ENCODE measurements at places on chromosomes 16 and 17.

DNA sequence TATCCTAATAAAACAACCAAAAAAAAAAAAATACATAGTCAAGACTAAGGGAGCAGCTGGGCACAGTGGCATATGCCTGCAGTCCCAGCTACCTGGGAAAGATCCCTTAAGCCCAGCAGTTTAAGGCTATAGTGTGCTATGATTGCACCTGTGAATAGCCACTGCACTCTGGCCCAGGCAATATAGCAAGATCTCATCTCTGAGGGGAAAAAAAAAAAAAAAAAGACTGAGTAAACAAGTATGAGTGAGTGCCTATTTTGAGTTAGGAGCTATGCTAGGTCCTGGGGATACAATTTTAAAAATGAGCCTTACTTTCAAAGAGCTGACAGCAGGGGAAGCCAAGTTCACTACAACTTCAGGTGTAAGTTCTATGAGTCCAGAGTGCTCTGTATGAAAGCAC, 55.4 kb downstream of the GRB2 start:
- DNase-seq: no peak

DNA sequence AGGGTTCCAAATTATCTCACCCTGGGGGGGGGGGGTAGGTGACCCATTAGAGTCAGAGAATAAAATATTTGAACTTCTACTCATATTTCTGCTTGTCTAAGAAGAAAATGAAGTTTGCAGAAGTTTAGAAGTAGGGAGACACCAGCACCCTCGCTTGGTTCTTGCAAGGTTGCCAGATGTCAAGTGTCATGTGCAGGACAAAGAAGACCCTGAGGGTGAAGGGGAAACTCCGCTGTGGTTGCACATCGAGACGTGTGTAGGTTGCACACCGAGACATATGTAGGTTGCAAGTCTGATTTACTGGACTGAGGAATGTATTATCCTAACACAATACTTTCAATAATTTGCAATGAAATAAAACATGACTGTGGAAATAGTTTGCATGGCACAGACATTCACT, 42.4 kb upstream of the IRF8 start:
- no peak for DNase-seq

DNA sequence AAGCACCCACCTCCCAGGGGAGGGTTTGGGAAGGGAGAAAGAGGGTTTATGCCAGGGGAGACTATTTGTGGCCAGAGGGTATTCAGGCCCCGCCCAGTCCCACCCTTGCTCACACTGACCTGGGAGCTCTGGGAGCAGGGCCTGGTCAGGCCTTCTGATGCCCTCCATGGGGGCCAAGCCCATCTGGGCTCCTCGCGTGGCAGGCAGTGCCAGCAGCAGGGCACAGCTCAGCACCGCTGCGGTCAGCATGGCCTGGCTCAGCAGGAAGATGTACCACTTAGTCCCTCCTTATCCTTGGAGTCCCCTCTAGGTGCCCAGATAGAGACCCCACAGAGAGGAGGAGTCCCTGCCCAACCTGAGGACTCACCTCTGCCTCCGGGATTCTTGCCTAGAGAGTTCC, at the start of gene AGRP:
Gene AGRP (minus strand): TSS at position 398 of the 400 bp plus-strand sequence. CDS start 149 bp downstream, at position 249.
- no peak for DNase-seq

GRCh38 chr16:51710186-51710585, 559.1 kb upstream of the SALL1 start:
- DNase-seq: no peak

DNA sequence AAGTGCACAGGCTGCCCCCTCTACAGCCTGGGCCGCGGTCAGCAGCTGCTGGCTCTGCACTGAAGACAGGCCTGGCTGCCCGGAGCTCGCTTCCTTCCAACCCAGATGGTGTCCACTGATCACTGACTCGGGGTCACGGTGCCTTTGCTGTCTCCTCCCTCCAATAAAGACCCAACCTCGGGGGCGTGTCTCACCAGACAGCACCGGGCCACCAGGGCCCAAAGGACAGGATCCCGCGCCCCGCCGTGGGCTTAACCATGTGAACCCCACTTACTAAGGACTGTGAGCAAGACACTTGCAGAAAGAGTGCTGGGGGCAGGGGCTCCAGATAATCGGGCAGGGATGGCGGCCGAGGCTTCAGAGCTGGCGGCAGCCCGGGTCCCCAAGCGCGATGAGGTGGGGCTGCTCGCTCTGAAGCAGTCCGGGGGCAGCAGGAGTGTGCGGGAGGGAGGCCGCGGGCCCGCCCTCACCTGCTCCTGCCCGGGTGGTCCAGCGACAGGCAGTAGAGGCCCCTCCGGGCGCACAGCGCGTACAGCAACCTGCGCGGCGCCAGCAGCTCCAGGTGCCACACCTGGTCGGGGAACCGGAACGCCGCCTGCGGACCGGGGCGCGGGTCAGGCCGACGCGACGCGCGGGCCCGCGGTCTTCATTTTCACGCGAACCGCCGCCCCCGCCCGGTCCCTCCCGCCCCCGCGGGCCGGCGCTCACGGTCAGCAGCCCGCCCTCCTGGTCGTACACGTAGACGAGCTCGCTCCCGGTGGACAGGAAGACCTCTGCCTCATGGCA, 502 bp downstream of the FAAP100 start:
- DNase-seq: no peak

DNA sequence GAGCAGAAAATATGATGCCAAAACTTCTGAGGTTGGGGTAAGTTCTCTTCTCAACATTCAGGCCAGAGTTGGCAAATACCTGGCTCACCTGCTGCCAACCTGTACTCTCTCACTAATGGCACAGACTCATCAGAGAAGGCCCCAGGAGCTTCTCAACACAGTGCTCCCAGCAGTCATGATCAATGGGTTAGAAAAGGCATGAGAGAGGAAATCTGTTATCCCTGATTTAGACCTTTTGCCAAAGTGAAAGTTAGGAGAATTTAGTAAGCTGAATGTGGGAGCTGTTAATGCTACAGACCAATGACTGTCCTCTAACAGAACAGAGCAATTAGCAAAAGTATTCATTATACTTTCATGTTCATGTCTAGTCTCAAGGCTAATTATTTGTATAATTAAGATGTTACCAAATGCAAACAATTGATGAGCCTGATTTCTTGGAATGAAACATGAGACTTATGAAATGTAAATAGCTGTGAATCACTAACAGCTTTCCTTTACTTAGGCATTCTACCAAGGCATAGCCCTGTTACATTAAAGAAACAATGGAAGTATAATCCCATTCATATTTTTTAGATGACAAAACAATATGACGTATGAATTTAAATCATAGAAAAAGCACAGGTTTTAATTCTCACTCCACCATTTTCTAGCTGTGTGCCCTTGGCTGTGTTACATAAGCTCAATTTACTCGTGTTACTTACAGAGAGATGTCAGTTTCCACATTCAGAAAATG, 68.7 kb upstream of the MARCHF10 start:
- peak; percentile 76 for DNase-seq

DNA sequence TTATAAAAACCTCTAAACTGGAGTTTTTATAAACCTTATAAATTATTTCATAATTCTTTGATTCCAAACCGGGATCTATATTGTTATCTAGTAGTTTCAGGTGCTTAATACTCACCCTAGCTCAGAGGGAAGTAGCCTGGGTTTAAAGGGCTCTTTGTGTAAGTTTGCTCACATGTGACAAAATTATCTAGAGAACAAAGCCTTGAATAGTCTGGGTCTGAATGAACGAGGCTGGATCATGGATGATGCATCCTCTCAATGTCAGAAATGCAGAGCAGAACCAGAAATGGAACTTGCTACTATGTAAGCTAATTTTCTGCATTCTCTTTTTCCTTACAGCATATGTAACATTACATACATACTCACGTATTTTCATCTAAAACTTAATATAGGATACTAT, 103.9 kb upstream of the NETO2 start:
- no peak for DNase-seq

- DNase-seq: peak; percentile 49
Measured at GRCh38 chr17:33674685-33675084, 381.6 kb upstream of the ASIC2 start.

DNA sequence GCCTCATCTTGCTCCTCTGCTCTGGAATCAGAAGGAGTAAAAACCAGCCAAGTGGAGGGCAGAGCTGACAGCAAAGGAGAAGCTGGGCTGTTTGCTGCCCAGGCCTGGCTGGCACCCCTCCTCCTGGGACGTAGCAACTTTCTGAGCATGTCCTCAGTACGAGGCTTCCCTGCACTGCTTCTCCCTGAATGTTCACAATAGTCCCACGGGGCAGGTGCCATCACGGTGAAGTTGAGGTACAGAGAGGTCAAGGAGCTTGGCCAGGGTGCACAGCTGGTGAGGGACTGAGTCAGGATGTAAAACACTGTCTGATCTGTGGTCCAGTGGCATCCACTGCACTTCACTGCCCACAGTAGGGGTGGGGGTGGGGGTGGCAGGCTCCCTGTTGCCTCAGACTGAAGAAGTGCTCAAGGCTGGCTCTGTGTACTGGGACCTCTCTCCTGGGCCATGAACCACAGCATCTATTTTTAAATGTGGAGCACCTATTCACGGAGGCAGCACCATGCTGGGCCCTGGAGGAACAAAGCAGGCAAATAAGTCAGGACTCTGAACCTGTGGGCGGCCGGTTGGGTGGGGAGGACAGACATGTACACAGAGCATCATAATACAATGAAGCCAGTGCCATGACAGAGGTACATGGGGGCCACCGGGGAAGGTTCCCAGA, 369.5 kb downstream of the SEC14L1 start:
- DNase-seq: no peak

- DNase-seq: no peak
Measured at GRCh38 chr16:3285131-3285530, 1.8 kb downstream of the ZNF263 start.

- no peak for DNase-seq
Measured at GRCh38 chr17:81859906-81860755, at the start of gene P4HB. Gene P4HB, minus strand, starts transcription at chr17:81860535. Its CDS starts 64 bp downstream, at chr17:81860471.

DNA sequence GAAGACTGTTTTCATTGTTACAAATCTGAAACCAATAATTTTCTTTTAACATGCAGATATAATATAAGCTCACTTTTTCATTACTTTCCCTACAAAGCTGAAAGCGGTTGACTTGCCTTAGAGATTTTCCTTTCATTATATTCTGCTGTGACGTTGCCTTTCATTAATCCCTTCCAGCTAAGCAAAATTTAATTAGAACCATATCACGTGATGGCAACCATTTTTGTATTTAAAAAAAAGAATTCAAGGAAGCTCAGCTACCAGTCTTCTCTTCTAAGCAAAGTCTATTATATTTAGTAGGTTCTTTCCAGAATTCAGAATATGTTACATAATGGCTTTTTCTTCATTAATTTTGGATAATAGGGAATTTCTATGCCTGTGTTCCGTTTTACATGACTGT, 186.5 kb downstream of the PRKCA start:
- DNase-seq: no peak

DNA sequence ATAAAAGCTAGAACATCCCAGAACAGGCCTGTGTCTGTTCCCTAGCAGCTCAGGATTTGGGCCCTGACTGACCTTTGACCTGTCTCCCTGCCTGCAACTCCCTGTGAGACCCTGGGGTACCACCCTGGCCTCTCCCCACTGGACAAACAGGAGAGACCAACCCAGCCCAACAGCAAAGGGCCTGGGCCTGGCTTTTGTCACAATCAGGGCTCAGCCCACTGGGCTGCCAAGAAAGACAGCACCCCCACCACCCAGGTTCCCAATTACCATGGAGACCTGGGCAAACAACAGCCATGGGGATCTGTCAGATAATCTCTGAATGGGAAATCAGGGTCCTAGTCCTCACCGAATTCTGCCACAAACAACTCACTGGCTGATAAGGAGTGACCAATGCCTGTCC, 11.1 kb downstream of the PLLP start:
- DNase-seq: no peak

DNA sequence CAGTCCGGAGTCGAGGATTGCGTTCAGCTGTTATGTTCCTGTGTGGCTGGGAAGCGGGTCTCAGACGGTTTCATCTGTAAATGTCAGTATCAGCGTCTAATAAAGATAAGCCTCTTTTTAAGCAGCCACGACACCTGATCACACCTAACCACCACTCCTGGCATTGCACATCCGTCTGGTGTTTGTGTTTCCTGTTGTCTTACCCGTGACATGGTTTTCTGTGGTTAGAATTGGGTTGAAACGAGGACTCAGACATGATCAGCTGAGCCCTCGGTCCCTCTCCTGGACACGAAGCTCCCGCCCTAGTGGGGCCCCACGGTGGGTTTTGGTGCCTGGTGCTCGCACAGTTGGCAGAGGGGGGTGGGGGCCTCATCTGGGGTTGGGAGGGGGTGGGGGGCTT, 18.3 kb downstream of the CPNE7 start:
- DNase-seq: no peak

DNA sequence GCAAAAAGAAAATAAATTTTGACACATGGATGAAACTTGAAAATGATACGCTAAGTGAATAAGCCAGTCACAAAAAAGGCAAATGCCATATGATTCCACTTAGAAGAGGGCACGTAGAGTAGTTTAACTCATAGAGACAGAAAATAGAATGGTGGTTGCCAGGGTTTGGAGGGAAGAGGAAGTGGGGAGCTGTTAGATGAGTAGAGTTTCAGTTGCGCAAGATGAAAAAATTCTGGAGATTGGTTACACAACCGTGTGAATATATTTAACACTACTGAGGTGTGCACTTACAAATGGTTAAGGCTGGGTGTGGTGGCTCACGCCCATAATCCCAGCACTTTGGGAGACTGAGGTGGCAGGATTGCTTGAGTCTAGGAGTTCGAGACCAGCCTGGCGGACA, 93.4 kb upstream of the TMEM132E start:
- DNase-seq: no peak

GRCh38 chr16:28308794-28309584, 16.7 kb downstream of the SBK1 start:
- no peak for DNase-seq

GRCh38 chr16:85265161-85265784, 153.0 kb upstream of the CIBAR2 start:
- DNase-seq: no peak

GRCh38 chr17:29595943-29596774, 3.2 kb downstream of the ANKRD13B start:
- DNase-seq: no peak

DNA sequence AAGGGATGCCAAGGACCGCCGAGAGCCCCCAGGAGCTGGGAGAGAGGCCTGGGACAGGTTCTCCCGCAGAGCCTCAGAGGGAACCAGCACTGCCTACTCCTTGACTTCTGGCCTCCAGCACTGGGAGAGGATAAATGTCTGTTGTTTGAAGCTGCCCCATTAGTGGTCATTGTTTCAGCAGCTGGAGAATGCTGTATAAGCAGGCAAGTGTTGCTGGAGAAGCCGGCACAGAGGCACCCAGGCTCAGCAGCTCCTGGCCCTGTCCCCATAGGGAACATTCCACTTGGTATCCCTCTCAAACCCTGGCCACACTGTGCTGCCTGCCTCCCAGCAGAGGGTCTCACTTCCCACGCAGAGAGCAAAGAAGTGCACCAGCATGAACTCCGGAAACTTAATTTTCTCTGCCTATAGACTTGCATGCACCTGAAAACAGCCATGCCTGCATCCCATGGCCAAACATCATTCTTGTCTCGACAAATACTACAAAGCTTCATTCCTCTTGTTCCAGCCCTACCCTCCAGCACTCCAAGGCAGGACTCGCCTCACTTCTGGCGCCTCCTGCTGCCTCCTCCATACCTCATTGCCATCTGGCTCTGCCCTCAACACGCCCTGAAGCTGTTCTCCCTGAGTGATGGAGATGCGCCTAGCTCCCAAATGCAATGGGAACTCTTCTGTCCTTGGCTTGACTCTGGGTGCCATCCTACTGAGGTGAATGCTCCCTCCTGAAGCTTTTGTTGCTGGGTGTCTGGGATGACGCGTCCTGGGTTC, 88.1 kb downstream of the DNAH17 start:
- no peak for DNase-seq

GRCh38 chr17:9895923-9896322, 9.1 kb downstream of the RCVRN start:
- no peak for DNase-seq

- no peak for DNase-seq
Measured at GRCh38 chr17:73148540-73149334, 16.1 kb upstream of the SSTR2 start.

- peak; percentile 57 for DNase-seq
Measured at GRCh38 chr16:69105501-69106361, at the start of gene HAS3. Gene HAS3, plus strand, starts transcription at chr16:69105653. Its CDS starts 3,743 bp downstream, at chr16:69109396.
